ENCODE measurements at places on chromosomes 2 and 18. TPM values are rescaled to one million over a fixed set of nuclear protein-coding genes. Genes with fewer than 3 reads are reported as not detected.

DNA sequence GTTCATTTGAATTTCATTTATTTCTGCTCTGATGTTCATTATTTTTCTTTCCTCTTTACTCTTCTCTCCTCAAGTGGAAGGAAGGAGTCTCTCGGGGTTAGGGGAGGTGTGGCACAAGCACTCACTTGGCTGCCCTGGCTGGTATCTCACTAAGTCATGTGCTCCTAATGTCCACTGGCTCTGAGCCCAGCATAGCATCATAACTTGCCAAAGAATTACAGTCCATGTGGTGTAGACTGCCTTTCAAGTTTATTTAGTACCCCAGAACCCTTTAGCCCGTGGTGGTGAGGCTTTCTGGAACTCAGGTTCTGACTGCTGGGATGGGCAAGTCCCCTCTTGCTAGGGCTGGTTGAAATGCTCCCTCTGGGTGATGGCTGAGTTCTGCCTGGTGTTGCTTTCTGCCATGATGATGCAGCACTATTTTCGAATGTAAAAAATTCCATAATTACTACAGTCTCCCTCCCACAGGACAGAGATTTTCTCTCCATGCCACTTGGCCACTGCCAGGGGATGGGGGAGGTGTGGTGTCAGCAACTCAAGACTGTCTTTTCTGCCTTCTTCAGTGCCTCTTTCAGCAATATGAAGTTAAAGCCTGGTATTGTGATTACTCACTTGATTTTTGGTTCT, 22.2 kb downstream of the SPAG16 start:
- peak; percentile 79 for DNase-seq

GRCh38 chr2:201784563-201784962, 3.8 kb upstream of the ALS2 start:
- DNase-seq, result no peak

DNA sequence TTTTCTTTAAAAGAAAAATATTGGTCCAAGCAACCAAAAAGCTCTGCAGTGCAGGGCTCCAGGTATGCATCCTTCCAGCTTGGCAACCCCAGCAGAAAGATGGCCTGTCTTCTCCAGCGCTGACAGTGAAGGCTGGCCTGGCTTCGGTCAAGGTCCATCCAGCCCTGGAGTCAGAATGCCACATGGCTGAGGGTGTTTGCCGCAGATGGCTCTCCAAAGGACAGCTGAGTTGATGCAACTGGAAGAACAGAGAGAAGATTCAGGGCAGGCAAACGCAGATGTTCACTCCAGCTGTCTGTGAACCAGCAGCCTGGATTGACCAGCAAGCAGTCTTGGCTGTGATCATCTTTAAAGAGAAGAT, 51.4 kb downstream of the MARCO start:
- no peak for DNase-seq

DNA sequence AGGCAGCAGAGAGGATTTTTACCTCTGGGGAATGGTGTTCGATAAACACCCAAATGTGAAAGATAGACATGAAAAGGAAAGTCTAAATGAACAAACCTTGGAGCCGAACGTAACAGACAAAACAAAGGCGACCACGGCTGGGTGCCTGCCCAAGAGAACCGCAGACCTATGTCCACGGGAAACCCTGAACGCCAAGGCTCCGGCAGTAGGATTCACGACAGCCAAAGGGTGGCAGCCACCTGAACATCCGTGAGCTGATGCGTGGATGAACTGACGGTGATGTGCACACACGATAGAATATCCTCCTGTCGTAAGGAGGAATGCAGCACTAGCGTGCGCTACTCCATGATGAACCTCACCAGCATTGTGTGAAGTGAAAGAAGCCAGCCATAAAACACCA, 85.6 kb downstream of the MBP start:
- DNase-seq, result no peak

MYCN gene
- total RNA-seq, result not detected

PLEKHM3 gene
- total RNA-seq, result 5.3 TPM

SERPINB5 gene
- not detected for total RNA-seq
